ENCODE measurements at places on chromosomes 16 and 17. TPM values are rescaled to one million over a fixed set of nuclear protein-coding genes. Genes with fewer than 3 reads are reported as not detected.

The MT4 gene
- total RNA-seq, result not detected

The EVPLL gene
- total RNA-seq, result not detected

The CCL3 gene
- not detected for total RNA-seq

The HSD3B7 gene
- total RNA-seq, result 16.0 TPM

The C16orf89 gene
- total RNA-seq, result not detected

The KRT23 gene
- total RNA-seq, result not detected

The FKBP10 gene
- 267 TPM for total RNA-seq

The TEKT3 gene
- not detected for total RNA-seq

The FOXN1 gene
- not detected for total RNA-seq

The DRC7 gene
- total RNA-seq, result not detected

The SLC13A5 gene
- total RNA-seq, result not detected

The PTX4 gene
- total RNA-seq, result 0.15 TPM

The CNGB1 gene
- total RNA-seq, result not detected

The TEKT5 gene
- not detected for total RNA-seq

The MTSS2 gene
- total RNA-seq, result 9.2 TPM

The RNU2-1 gene
- not detected for total RNA-seq

The OR1A1 gene
- total RNA-seq, result not detected

The DHX38 gene
- total RNA-seq, result 24.6 TPM

The MRM1 gene
- 8.2 TPM for total RNA-seq

The FAM117A gene
- 0.42 TPM for total RNA-seq

The PABPN1L gene
- total RNA-seq, result not detected

The G6PC1 gene
- total RNA-seq, result not detected

The WNK4 gene
- total RNA-seq, result 0.64 TPM

The KRT33A gene
- total RNA-seq, result not detected

The FBXW10 gene
- total RNA-seq, result 0.20 TPM

The OR1F1 gene
- total RNA-seq, result 0.58 TPM

The SLC12A3 gene
- not detected for total RNA-seq

The KRTAP4-1 gene
- total RNA-seq, result 0.17 TPM

The PIPOX gene
- total RNA-seq, result 0.35 TPM

The ATF7IP2 gene
- 7.1 TPM for total RNA-seq

The KCTD5 gene
- total RNA-seq, result 35.4 TPM

The ZPBP2 gene
- total RNA-seq, result not detected

The TGFB1I1 gene
- total RNA-seq, result 8.6 TPM

The HSD17B2 gene
- total RNA-seq, result not detected

The TBC1D3H gene
- total RNA-seq, result not detected

The C16orf54 gene
- total RNA-seq, result not detected

The JPH3 gene
- total RNA-seq, result 0.72 TPM

The CHTF18 gene
- 12.1 TPM for total RNA-seq

The C16orf92 gene
- not detected for total RNA-seq

The RNF112 gene
- total RNA-seq, result 0.20 TPM

The AATK gene
- total RNA-seq, result 0.74 TPM

The TBC1D3G gene
- not detected for total RNA-seq

The RGS11 gene
- total RNA-seq, result 6.6 TPM

The CES5A gene
- not detected for total RNA-seq

The KRTAP4-3 gene
- not detected for total RNA-seq

The ZG16 gene
- total RNA-seq, result not detected

The PIMREG gene
- total RNA-seq, result 36.5 TPM

The GRIN2A gene
- not detected for total RNA-seq

The ARL5C gene
- not detected for total RNA-seq

The MYOCD gene
- total RNA-seq, result not detected

Measured in NCI-H460 (cell line).